ENCODE measurements at places on chromosomes 2 and 18.

- no peak for DNase-seq
Measured at GRCh38 chr2:233968556-233968955, 51.4 kb downstream of the TRPM8 start.

DNA sequence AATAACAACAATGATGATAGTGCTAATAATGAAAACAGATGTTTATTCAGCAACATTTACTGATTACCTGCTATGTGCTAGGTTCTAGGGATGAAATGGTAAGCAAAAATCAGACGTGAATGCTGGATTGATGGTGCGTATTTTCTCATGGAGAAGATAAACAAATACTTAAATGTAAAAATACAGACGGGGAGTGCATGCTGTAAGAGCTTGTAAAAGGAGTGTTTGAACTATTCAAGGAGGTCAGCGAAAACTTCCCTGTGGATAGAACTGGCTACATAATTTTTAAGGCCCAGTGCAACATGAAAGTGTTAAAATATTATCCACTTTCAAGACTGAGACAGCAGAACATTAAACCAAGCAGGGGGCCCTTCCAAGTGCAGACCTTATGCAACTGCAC, 22.1 kb downstream of the MTX2 start:
- no peak for DNase-seq

GRCh38 chr2:204749319-204749718, 204.0 kb downstream of the PARD3B start:
- DNase-seq = no peak

DNA sequence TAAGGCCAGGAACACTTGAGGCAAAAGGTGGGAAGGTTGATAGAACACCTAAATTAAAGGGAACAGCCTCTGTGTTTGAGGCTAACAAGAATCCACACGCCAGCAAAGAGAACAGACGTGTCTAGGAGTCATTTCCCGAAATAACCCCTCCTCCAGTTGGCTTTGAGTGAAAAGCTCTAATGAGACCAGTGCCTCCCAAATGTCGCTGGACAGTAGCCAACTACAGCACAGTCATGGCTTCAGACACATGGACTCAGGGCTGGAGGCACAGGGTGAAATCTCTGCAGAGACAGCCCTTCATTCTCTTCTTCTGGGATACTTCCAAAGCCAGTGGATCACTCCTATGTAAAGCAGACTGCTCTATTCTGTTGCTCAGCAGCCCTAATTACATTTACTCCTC, 49.6 kb downstream of the SOWAHC start:
- no peak for DNase-seq

DNA sequence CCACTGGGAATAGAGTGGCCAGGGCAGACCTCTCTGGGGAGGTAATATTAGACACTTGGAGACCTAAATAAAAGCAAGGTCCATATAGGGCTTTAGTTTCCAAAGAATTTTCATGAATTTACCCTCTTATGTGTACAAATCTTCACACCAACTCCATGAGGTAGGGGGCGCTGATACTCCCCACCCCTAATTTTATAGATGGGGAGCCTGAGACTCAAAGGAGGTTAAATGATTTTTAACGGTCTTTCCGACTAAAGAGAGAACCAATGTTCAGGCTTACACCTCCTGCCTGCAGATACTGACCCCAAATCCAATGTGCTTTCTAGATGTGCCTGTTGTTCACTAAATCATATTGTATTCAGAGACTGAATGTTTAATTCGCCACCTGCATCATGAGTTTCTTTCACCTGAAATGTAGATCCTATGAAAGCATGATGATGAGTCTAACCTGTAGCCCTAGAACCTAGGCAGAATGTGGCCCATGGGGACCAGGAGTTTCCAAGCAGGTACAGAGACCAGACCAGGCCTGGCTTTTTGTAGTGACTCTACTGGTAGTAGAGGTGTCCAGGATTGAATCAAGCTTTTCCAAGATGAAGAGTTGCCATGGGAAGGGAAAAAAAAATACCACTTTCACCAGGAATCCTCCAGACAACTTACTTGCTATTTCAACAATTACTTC, 16.8 kb upstream of the PAX3 start:
- DNase-seq = no peak

GRCh38 chr2:140986456-140986855, 1144.4 kb downstream of the LRP1B start:
- DNase-seq = no peak

- DNase-seq = no peak
Measured at GRCh38 chr2:42962508-42962953, 170.1 kb upstream of the HAAO start.

DNA sequence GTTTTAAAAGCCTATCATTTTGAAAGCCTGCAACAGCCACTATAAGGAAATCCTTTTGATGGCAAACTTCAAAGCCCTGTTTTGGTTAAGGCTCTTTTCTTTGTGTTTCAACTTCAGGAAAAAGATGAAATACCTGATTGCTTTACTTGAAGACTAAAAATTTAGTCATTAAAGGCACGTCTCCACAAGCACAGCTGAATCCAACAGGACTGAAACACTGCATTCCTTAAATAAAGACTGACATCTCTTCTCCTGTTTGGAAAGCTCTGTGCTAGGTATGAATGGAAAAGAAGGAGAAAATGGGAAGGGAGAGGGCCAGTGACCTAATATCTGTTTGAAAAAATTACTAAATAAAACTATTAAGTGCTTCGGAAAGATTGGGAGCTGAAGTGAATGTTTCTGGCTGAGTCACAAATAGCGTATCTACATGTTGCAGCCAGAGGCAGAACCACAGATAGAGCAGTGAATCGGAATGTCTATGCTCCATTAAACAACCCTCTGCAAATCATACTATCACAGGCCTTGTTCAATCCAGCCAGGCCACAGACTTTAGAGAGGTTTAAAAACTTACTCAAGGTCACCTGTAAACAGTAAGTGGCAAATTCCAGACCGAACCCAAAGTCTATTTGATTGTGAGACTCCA, 21.1 kb upstream of the RALBP1 start:
- DNase-seq = no peak

DNA sequence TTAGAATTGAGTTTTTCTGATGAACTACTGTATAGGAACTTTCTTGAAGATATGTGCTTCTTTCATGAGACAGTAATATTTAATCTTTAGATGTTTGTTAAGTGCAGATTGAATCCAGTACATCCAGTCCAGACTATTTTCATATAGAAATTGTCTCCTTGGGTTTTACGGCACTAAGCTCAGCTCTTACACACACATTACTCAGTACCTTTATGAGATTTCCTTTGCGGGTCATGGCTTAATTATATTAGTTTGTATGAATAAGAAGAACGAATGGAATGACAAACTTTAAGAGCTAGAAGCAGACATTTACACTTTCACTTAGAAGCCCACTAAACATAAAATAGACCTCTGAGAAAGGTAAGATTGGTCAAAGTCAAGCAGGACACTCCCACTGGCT, 223.3 kb upstream of the THUMPD2 start:
- DNase-seq = no peak

- DNase-seq = no peak
Measured at GRCh38 chr2:128277961-128278681, 40.5 kb downstream of the HS6ST1 start.

GRCh38 chr2:127576433-127577207, 41.1 kb downstream of the MYO7B start:
- DNase-seq = no peak

DNA sequence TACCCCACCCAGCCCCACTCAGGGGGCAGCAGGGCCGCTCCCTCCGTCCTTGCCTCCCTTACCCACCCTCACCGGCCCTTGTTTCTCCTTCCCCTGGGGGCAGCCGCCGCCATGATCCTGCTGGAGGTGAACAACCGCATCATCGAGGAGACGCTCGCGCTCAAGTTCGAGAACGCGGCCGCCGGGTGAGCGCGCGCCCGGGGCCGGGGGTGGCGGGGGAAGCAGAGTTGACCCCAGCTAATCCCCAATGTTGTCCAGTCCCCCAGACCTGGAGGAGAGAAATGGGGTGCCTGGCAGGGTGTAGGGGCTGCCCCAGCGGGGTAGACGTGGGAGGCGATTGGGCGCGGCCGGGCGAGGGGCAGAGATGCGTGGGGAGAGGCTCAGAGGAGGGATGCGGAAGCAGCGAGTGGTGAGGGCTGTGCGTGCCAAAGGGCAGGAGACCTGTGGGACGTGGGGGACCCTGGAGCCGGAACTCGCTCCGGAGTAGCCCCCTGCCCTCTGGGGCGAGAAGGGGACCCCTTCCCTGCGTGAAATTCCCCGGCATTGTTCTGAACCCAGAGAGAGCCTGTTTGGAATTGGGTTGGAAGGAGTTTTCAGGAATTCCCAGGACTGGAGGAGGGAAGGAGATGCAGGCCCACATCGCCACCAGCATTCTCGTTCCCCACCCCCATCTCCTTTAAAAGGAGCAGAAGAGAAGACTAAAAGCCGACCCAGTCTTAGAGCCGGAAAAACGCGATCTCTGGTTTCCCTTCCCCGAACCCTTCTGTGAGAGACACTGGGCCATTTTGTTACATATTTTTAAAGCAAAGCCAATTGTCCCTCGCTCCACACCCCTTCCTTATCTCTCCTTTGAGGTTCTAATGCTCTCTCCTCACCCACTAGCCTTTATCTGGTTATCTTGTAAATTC, 625 bp downstream of the ARPC2 start:
- DNase-seq = peak; percentile 84

DNA sequence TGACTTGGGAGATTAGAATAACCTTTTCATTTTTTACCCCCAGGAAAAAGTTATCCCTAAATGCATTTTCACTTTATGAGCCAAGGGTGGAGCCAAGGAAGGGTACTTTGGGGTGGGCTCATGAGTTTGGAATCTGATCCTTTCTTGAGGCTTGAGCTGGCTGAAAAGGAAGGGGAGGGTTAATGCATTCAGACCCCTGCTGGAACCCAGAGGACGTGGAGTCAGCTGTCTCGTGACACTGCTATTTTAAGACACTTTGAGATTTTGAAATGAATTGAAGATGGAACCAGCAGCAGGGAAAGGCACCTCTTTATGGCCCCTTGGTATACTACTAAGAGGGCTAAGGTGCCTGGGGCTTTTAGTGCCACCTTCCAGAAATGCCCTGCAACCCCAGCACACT, 90.4 kb downstream of the MARCHF4 start:
- DNase-seq = no peak

GRCh38 chr2:80489717-80490116, 185.2 kb upstream of the LRRTM1 start:
- DNase-seq = no peak

GRCh38 chr2:10303694-10304378, 1.1 kb downstream of the HPCAL1 start:
- DNase-seq = peak; percentile 61

DNA sequence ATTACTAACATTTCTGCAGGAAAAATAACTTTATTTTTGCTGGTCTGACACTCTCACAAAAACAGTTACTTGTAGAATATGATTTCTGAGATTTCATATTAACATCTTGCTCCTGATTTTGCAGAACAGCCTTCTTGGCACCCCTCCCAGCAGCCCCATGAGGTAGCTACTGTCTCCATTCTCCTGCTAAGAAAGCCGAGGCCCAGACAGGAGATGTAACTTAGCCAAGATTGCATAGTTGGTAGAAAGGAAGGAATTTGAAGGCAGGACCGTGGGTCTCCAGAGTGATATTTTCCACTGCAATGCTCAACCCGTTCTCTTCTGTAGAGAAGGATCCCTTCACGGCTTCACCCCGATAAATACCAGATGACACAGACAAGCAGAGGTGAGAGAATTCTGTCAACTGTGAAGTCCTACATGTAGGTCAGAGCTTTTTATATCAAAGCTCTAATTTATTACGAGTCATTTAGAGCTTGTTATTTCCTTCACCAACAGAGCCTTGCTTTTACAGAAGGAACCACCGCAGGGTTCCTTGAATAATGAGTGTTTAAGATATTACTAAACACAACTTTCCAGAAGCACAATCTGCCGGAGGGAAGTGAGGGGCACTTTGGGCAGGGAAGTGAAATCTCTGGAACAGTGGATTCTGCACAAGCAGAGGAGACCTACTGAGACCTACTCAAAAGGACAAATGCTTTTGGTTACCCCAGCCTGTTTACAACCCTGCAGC, 48.0 kb upstream of the MYCN start:
- DNase-seq = no peak

GRCh38 chr18:55206927-55207326, 247.7 kb upstream of the CCDC68 start:
- no peak for DNase-seq

GRCh38 chr2:143083636-143084035, 45.6 kb upstream of the ARHGAP15 start:
- DNase-seq = no peak

GRCh38 chr2:235234736-235235135, 259.1 kb upstream of the AGAP1 start:
- no peak for DNase-seq

- no peak for DNase-seq
Measured at GRCh38 chr2:219836647-219837177, 209.3 kb downstream of the SLC4A3 start.

- no peak for DNase-seq
Measured at GRCh38 chr2:105447476-105447875, 48.6 kb upstream of the FHL2 start.

DNA sequence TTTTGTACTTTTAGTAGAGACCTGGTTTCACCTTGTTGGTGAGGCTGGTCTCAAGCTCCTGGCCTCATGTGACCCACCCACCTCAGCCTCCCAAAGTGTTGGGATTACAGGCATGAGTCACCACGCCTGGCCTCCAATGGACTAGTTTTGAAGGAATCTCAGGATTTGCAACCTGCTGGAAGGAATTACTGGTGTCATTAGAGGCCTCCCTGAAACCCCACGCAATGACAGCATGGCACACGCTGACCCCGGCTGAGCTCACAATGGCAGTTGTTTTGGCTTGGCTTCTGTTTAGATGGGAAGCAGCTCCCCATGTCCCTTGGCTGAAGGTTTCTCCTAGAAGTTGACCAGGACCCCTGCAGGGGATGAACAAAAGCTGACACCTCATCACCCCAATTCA, 23.1 kb upstream of the COPS8 start:
- DNase-seq = no peak

GRCh38 chr18:21450913-21451312, 149.6 kb downstream of the ESCO1 start:
- DNase-seq = no peak

- DNase-seq = no peak
Measured at GRCh38 chr2:217396586-217396985, 536.7 kb upstream of the TNP1 start.

GRCh38 chr2:240640939-240641338, 15.7 kb downstream of the GPR35 start:
- DNase-seq = peak; percentile 56

GRCh38 chr2:96146153-96146880, 1.1 kb upstream of the DUSP2 start:
- peak; percentile 91 for DNase-seq

DNA sequence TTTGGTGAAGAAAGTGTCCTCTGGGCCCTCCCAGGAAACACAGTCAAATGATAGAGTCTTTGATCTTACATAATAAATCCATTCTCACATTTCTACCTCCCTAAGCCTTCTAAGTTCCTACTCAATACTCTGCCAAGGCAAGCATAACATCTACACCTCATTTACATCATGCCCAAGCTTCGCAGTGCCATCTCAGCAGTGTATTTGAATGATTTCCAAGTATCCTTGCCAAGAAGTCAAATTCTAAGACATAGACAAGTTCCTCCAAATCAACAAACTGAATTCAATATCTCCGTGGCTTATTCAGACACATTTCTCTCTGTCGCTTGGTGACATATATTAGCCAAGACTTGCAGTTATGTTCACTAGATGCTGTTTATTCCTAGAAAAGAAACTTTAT, 8.1 kb upstream of the MLPH start:
- no peak for DNase-seq

GRCh38 chr2:159072795-159073194, 104.4 kb downstream of the TANC1 start:
- no peak for DNase-seq

- DNase-seq = no peak
Measured at GRCh38 chr18:6731222-6731596, 1.7 kb downstream of the ARHGAP28 start.
